ENCODE measurements at places on chromosomes 1 and 21.

GRCh38 chr1:27752360-27752759 lies 20.7 kb upstream of the STX12 start:
- no peak for DNase-seq

DNA sequence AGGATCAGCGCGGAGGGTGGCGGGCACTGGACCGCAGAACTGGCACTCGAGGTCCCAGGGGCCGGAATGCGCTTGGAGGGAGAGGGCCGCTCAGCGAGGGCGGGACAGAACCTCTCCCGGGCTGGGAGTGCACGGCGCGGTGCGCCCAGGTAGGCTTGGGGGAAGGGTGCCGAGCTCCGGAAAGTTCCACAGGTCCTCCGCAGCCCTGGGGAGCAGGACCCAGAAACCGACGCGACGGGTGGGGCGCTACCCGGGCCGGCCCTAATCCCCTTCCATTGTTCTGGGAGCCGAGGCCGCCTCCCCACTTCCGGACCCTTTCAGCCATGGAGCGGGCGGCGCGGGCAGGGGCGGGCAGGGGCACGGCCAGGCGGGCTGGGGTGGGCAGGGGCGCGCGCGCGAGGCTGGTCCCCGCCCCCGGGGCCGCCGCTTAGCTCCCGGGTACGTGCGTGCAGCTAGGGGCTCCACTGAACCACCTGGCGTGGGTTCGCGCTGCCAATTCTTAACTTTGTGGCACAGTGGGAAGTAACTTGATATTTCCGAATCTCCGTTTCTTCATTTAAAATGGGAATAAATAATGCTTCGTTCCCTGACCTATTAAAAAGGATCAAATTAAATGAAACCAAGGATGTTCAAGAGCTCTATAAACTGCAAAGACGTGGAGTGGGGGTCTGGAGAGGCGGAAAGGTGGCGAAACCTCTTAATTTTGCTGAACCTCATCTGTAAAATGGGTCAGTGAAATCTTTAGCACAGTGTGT lies 20.7 kb downstream of the LGR6 start:
- no peak for DNase-seq

DNA sequence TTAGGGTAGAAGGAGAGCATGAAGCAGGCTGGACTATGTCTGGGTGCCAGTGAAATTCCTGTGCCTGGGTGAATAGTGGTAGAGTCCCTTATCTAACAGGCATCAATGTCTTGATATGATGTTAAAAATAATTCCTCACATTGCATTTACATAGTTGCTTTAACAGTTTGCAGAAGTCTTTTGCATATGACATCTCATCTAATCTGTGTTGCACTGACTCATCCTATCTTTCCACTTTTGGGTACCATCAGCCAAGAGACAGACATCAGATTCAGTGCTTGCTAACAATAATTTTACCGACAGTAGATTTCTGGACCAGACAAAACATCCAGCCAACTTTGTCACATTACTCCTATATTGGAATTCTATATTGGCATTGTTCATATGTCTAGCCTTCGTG lies 92.5 kb downstream of the WDR64 start:
- DNase-seq: no peak

DNA sequence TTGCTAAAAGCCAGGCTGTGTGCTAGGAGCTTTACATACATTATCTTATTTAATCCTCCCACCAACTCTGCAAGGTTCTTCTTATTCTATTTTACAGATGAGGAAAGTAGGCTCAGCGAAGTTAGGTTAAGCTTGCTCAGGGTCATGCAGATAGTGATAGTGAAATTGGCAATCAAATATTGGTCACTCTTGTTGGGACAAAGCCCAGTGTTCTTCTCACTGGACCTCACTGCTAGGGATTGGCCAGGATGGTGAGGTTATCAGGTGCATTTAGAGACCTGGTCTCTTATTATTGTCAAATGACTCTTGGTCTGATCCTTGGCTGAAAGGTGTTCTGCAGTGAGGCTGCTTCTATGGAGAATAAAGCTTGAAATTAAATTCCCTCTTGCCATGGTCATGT lies 145.1 kb downstream of the CNIH3 start:
- DNase-seq: no peak

GRCh38 chr1:202034149-202034682 lies 23.8 kb downstream of the ELF3 start:
- DNase-seq: no peak

- no peak for DNase-seq
Observed at GRCh38 chr1:171805395-171806115, 24.1 kb downstream of the METTL13 start.

GRCh38 chr1:244865820-244866219 lies 1.5 kb upstream of the HNRNPU start:
- no peak for DNase-seq

GRCh38 chr21:15560383-15561056 lies 169.3 kb upstream of the USP25 start:
- no peak for DNase-seq

DNA sequence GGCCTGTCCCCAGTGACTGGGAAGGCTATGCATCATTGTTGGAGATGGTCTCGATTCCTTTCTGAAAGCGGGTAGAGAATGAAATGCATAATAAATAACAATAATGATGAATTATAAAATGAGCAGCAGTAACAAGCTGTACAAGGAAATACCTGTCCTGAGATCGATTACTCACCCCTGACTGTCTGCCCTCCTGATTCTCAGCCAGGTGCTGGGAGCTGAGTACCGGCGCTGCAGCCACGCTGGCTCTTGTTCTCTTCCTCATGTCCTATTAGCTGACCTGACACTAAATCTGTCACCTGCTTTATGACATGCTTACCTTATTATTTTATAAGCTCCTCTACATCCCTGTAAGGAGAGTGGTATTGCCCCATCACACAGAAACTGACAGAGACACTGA lies 3.4 kb downstream of the AGPAT3 start:
- DNase-seq: no peak

DNA sequence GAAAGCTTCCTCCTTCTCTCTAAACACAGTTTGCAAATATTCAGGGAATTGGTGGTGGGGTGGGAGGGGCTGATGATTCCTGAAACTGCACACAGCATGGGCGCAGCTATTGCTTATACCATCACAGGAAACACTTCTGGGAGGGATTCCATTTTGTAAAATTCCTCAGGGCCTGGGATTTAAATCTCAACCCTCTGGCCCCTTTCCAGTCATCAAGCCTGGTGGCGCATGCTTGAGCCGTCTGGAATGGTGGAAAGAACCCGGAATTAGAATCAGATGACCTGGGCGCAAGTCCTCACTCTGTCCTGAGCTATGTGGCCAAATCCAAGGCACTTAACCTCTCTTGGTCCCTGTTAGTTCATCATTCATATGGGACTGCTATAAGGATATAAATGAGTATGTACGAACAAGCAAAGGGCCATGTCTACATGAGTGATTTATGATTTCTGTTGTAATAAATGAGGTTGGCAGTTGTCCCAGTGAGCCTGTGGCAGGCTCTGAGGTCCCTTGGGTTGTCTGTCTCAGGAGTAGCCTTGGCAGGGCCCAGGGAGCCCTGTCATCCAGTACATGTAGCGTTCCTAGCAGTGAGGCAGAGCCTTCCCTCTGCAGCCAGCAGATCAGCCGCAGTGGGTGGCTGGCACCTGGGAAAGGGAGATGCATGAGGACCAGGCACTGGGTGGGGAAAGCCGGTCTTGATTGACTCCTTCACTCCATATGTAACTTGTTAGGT lies 72.0 kb downstream of the MAN1C1 start:
- DNase-seq: no peak

DNA sequence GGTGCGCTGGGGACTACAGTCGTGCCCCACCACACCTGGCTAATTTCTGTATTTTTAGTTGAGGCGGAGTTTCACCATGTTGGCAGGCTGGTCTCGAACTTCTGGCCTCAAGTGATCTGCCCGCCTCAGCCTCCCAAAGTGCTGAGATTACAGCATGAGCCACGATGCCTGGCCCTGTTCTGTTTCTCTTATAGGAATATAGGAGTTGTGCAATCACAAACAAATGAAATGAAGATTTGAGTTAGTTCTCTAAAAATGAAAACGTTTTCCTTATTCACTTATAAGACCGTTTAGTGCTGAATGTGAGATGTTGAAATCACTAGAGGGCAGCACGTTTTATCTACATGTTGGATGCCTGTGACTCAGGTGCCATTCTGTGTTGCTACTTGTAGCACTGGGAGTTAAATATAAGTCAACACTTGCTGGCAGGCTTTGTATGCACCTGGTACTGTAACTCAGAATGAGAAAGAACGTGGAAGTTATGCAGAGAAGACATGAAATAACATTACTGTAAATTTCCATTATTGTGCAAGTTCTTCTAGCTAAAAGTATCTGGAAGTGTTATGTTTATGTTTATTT lies 45.8 kb downstream of the MIGA1 start:
- peak; percentile 74 for DNase-seq

DNA sequence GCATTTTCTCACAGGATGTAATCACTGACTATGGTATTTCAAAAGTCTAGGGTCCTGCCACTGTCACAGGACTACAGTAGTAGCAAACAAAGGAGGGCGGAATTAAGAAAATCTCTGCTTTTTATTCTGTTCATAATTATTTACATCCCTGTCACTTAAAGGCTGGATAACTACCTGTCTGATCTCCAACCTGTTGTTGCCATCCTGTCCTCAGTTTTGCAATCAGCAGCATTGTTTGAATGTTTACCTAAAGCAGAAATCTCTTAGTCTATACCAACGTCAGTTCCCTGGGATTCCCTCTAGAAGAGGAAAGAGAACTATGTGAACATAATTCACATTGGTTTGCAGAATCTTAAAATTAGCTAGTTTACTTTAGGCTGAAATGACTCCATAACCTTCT lies 218.5 kb downstream of the PBX1 start:
- DNase-seq: no peak

- DNase-seq: peak; percentile 7
Observed at GRCh38 chr1:51936531-51936930, 54.0 kb downstream of the RAB3B start.

DNA sequence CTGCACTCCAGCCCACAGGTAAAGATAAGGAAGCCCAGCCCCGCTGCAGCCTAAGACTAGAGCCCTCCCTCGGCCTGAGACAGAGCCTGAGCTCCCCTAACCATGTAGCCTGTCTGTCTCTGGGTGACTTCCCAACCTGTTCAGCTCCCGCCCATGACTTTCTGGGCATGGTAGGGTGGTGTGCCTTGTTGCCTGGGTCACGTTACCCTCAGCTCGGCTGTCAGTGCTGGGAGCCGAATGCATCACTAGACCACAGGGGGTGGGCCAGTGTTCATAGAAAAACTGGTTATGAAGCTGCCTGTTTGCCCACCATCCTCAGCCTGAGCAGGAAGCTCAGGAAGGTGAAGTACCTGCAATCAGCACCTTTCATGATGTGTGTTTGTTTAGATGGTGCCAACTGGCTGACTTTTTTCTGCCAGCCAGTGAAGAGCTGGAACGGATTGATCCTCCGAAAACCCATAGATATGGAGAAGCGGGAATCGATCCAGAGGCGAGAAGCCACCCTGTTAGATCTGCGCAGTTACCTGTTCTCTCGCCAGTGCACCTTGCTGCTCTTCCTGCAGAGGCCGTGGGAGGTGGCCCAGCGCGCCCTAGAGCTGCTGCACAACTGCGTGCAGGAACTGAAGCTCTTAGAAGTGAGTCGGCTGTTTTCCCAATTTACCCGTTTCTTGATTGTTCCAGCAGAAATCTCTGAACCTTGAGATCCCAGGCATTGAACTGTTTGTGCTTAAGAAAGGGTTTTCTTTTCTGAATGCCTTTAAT lies 43.9 kb upstream of the PWP2 start:
- DNase-seq: no peak

DNA sequence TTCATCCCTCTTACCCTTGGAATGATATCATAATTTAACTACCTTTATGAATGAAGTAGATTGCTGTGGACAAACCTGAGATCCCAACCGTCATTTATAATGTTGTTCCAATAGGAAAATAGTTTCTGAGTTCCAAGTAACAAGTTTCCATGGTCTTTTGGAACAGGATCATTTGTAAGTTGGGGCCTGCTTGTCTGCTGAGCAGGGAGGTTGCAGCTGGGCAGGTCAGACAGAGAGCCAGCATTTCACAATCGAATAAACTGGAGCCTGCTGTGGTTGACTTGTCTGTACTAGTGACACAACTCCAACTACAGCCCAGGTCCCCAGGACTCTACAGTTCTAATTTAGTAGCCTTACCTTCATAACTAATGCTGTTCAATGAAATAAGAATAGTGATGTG lies 18.6 kb upstream of the RALGPS2 start:
- DNase-seq: peak; percentile 35

GRCh38 chr1:193402977-193403376 lies 216.6 kb upstream of the B3GALT2 start:
- DNase-seq: no peak

DNA sequence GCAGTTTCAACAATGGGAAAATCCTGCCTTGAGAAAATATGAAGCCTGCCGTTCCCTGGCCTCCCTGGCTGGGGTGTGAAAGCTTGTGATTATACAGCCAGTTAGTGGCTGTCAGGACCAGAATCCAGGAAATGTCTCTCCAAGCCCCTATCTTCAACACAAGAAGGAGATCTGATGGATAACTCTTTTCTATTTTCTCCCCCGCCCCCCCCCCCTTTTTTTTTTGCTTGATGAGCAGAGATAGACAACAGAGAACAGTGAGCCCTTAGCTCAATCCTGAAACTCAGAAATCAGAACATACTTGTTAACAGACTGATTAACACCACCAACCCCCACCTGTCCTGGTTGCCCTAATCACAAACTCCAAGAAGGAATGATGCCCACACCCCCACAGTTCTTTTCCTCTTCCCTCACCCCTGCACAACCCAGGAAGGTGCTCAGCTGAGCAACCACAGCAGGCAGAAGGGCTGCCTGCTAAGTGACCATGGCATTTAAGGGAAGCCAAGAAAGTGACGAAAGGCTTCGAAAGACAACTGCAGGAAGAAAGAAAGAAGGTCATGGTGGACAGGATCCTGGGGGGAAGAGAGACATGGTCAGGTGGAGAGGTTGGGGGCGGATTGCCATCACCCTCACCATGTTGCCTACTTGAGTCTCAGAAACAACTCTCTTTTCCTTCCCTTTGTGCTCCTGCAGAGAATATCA lies 12.3 kb upstream of the DENND2D start:
- peak; percentile 37 for DNase-seq

DNA sequence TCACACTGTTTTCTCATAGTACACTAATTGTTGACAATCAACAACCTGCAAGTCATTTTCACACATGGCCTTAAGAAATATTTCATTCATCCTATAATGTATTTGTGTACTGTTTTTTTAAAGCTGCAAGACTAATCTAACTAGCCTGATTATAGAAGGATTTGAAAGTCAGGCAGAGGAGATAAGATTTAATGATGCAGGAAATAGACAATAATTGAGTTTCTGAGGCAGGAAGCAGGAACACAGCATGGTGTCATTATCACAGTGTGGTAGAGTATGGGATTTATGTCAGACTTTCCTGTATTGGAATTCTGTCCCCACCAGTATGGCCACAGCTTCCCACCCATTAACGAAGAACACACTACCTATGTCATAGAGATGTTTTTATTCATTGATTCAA lies 138.8 kb downstream of the LRRC7 start:
- no peak for DNase-seq

GRCh38 chr1:227729881-227730629 lies 5.0 kb downstream of the JMJD4 start:
- peak; percentile 82 for DNase-seq

- peak; percentile 53 for DNase-seq
Observed at GRCh38 chr21:25350056-25350455, 257.2 kb downstream of the MRPL39 start.

DNA sequence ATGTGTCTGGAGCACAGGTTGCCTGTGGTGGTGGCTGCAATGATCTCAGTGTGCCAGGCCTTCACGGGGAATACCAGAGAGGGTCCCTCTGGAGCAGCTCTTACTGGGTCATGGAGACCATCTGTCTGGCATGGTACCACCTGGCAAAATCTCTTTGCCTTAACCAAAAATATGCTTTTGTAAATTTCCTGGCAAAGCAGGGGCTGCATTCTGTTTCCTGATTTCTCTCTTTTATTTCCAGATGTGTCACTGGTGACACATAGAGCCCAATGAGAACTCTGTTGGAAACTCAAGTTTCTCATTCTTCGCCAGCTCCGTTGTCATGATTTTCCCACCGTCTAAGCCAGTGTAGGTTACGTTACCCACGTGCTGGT lies 136.5 kb downstream of the FGGY start:
- DNase-seq: no peak
